ENCODE measurements at places on chromosomes 4 and X.

- DNase-seq = no peak
These were observed 60.0 kb downstream of the TIGD2 start for GRCh38 chr4:89171176-89171805.

DNA sequence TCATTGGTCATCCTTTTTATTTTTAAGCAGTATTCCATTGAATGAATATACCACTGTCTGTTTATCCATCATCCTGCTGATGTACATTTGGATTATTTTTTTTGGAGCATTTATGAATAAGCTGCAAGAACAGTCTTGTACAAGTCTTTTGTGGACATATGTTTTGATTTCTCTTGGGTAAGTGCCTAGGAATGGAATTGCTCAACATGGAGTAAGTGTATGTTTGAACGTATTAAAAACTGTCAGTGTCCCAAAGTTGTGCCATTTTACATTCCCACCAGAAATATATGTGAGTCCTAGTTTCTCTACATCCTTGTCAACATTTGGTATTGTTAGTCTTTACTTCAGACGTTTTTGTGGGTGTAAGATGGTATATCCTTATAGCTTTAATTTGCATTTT, 287.0 kb upstream of the POF1B start:
- no peak for DNase-seq

- DNase-seq = no peak
These were observed 355.1 kb upstream of the PABPC5 start for GRCh38 chrX:91079342-91080114.

- no peak for DNase-seq
These were observed 16.1 kb downstream of the NSG1 start for GRCh38 chr4:4402966-4403365.

- no peak for DNase-seq
These were observed 251.4 kb upstream of the DDX53 start for GRCh38 chrX:22748093-22748999.

GRCh38 chr4:54231768-54232688, 2.9 kb downstream of the PDGFRA start:
- DNase-seq = no peak
